HS-27A (cell line): ENCODE measurements at places on chromosomes 1 and 21.

DNA sequence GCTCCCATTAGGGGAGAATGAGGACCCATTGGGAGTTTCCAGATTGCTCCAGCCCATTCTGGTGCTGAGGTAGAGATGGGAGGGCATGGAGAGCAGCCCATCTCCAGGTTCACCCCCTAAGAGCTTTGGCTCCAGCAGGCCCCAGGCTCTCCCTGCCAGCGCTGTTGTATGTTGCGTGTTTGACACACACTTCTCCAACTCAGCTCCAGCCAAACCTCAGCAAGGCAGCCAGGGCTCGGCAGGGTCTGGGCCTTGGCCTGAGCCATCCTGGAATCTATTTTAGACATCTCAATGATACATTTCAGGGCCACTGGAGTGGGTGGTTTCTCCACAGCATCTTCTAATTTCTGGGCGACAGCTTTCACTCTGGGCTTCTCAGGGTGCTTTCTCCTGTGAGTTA lies 117.0 kb downstream of the NAV1 start:
- no peak for DNase-seq

DNA sequence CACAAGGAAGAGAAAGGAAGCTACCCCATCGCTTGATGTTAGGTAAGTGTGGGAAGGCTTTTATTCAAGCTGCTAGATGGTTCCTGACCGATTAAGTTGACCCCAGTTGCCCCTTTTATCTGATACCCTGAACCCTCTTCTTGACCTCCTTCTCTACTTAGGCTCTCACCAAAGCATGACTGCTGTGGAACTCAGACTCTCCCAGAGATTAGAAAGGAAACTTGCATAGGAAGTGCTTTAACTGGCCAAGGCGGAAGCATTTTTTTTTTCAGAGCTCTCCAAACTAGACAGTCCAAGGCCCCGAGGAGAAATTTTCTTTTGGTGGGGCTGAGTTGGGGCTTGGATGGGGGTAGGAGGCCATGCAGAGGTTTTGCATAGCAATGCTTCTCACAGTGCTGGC lies 101.3 kb upstream of the USP24 start:
- no peak for DNase-seq

GRCh38 chr1:203368624-203369451 lies 17.9 kb upstream of the FMOD start:
- DNase-seq = no peak

DNA sequence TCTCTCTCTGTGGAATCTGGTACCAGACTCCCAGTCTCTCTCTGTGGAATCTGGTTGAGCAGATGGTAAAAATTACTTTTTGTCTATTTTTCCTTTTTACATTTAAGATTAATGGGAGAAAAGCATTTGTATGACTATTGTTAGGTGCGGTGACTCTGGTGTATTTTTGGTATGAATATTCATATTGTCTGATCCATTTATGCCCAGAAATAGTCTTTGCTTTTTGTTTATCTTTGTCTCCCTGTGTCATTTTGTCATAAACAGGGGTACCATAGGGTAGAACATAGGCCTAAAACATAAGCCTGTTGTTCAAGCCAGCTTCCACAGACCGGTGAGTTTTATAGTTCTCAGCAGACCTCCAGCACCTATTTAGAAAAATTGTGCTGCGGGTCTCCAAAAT lies 78.7 kb downstream of the ETS2 start:
- DNase-seq = no peak

GRCh38 chr1:155277902-155278688 lies 832 bp downstream of the HCN3 start:
- DNase-seq = no peak
